T-helper 1 cell (primary cell): ENCODE measurements at places on chromosomes 11 and 22.

- DNase-seq = no peak
These were observed 936.2 kb upstream of the CHORDC1 start for GRCh38 chr11:91158891-91159537.

- no peak for DNase-seq
These were observed 5.9 kb downstream of the TP53AIP1 start for GRCh38 chr11:128936606-128937251.

- no peak for DNase-seq
These were observed 27.4 kb downstream of the ZNF214 start for GRCh38 chr11:6992457-6993417.

- peak; percentile 24 for DNase-seq
These were observed 12.0 kb downstream of the UPK3A start for GRCh38 chr22:45296628-45297297.

GRCh38 chr11:78000193-78000592, 5.7 kb upstream of the INTS4 start:
- no peak for DNase-seq

- DNase-seq = no peak
These were observed 26.9 kb downstream of the B3GAT1 start for GRCh38 chr11:134385171-134385570.

DNA sequence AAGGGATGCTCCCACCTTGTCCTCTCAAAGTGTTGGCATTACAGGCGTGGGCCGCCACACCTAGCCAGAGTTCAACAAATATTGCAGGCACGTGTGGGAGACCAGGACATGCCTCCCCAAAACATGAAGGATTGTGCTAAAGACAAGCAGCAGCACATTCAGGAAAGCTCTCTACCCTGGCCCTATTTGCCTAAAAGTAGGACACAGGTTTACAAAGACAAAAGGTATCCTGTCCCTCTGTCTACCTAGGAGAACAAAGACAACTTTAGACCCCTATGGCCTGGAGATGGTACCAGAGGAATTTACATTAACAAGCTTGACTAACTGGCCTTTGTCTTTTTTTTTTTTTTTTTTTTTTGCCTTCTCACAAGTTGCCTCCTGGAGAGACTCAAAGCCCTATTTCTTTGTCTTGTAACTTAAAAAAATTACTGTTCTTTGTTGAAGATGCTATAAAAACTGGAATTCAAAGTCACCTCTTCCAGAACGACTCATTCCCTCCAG, 859 bp upstream of the ACCS start:
- no peak for DNase-seq

DNA sequence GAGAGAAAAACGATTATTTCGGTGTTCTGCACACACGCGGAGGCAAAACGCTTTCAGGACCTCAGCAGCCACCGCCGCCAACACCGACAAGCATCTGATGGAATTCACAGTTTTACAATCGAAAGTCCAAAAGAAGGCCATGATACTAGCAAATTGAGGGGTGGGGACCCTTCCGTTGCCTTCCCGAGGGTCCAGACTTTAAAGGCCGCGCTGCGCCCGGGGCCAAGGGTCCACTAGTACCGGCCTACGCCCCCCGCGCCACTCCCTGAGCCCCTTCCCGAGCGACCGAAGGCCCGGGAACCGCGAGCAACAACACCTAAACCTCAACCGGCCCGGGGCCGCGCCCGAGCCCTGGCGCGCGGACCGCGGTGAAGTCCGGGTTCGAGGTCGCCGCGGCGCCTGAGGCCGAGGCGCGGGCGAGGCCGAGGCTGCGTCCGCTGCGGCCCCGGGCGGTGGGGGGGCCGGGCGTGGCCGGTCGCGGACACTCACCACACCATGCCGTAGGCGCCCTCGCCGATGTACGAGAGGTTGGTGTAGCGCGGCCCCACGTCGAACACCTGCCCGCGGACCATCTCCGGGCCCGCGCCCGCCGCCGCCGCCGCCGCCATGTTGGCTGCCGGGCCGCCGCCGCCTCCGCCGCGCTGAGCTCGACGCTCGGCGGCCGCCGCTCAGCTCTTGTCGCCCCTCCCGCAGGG, 465 bp downstream of the MAPK1 start:
- DNase-seq = peak; percentile 20

- no peak for DNase-seq
These were observed 121.2 kb downstream of the C11orf58 start for GRCh38 chr11:16859651-16860050.

DNA sequence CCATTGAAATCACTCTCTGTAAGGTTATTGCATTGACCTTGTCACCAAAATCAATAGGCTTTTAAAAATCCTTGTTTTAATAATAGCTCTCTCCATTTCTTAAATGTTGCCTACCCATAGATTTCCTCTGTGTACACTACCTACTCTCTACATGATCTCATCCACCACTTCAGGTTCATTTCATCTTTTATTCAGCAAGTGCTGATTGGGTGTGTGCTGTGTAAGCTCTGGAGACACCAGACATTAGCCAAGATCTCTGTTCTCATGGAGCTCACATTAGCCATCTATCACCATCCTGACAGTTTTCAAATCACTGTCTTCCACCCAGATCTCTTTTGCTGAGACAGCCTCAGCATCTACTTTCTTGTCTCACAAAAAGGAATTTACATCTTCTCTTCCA, 4.4 kb upstream of the MS4A10 start:
- DNase-seq = no peak

DNA sequence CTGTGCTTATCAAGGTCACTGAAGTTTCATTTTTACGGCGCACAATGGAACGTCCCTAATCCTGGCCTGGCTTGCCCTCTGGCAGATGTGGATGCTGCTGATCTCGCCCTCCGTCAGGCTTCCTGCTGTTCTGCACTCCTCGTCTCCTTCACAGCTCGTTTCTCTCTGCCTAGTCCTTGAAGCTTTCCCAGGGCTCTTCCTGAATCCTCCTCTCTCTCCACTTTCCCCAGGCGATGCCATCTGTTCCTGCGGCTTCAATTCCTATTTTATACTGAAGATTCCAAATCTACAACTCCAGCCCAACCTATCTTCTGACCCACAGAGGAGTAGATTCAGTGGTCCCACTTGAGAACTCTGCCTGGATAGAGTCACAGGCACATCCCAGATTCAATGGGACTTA, 14.2 kb downstream of the SLC22A8 start:
- DNase-seq = no peak

GRCh38 chr11:64447831-64448598, 89.1 kb downstream of the RPS6KA4 start:
- no peak for DNase-seq

DNA sequence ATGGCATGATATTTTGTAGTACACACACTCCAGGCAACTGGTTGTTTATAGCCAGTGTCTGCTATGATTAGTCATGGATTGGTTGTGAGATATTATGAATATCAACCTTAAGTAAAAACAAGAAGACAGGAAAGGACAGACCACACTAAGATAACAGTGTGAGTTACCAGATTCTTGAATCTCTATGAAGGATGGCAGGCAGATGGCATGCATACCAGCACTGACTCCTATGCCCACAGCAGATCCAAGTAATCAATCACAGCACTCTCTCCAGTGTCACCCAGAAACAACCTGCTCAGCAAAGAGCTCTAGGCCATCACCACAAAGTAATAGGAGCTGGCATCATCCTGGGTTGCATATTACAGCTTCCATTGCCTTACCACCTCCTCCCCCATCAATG, 116.6 kb downstream of the GALNT18 start:
- DNase-seq = no peak

GRCh38 chr11:116073854-116074837, 569.9 kb upstream of the CADM1 start:
- no peak for DNase-seq

DNA sequence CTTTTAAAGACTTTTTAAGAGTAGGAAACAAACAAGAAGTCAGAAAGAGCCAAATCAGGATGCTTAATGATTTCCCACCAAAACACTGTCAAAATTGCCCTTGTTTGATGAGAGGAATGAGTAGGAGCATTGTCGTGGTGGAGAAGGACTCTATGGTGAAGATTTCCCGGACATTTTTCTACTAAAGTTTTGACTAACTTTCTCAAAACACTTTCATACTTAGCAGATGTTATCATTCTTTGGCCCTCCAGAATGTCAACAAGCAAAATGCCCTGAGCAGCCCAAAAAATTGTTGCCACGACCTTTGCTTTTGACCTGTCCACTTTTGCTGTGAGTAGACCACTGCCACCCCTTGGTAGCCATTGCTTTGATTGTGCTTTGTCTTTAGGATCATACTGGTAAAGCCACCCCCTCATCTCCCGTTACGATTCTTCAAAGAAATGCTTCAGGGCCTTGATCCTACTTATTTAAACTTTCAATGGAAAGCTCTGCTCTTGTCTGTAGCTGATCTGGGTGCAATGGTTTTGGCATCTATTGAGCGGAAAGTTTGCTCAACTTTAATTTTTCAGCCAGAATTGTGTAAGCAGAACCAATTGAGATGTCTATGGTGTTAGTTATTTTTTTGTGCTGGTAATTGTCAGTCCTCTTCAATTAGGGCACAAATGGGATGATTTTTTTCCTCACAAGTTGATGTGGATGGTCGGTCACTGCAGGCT, 67.2 kb downstream of the ADM start:
- DNase-seq = no peak

- DNase-seq = no peak
These were observed 85.1 kb downstream of the DEPDC5 start for GRCh38 chr22:31838917-31839316.

DNA sequence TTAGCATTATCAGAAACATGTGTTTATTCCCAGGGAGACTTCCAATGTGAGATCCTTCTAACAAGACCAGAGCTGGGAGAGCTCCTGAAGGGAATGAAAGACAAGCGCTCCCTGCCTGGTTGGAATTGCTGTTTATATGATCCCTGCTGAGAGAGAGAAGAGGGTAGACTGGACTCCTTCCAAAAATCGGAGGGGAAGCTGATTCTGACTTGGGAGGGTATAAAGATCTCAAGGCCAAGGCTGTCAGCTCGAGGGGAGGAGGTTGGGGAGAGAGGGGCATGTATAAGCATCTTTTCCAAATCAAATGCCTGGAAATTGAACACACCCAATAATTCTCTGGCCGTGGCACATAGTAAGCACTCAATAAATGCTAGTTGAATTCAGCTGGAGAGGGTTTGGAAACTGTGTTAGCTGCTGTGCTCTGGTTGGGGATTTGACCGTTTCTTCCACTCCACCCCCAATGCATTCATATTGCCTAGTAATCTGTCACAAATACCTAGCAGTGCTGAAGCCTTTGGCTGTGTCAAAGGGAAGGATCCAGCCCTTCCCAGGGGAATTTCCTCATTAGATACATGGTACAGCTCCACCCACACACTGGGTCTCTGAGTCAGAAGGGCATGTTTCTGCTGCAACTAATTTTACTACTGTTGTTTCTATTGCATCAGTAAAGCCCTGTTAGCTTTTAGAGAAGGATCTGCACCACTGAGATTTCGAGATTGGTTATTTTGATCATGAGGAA, 61.5 kb downstream of the CACNG2 start:
- no peak for DNase-seq

GRCh38 chr11:41660585-41660984, 201.1 kb upstream of the LRRC4C start:
- DNase-seq = no peak

DNA sequence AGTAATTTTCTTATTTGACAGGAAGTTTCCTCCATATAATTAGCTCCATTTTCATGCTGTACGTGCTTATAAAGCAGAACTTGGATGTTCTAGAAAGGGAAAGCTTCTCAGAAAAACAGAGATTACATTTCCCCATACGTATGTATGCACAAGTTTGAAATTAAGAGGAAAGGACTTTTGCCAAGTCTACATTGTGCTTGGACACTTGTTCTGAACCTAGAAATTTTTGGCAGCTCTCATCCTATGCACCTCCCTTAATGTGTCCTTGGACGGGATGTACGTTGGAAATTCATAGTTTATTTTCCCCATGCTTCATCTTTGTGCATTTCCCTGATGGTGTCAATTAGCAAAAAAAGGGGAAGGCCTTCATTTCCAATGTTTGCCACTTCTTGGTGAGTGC, 322.7 kb downstream of the BLID start:
- DNase-seq = no peak

- no peak for DNase-seq
These were observed 22.6 kb upstream of the IRAG1 start for GRCh38 chr11:10716122-10716521.

DNA sequence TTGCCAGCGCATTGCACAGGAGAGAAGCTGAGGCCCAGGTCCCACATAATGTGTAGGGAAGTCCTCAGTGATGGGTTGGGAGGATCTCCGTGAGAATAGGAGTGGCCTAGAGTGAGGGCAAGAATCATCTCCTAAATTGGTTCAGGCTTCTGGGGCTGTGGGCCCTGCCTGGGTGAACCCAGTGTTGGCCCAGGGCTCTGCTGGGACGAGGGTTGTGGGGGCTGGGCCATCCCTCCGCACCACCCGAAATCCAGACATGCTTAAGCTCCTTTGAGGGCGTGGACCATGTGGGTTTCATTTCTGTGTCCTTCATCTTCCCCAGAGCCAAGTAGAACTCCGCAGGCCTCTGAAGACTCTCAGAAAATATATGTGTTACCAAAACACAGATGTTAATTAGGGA, 3.7 kb downstream of the MICALL1 start:
- no peak for DNase-seq

- DNase-seq = no peak
These were observed 32.6 kb upstream of the PRAME start for GRCh38 chr22:22591348-22592299.

DNA sequence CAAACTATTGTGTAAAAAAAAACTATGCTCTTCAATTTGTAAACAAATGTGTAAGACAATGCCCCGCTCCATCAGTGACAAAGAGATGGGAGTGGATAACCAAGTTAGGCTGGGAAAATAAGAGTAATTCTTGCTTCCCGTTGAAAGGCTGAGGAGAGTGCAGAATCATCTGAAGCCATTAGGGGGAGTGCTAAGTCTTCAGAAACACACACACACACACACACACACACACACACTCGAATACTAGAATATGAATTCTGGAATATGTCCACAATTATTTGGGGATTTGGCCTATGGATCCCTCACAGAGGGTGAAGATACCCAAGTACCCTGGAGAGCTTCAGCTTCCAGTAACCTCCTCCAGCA, 27.8 kb upstream of the ROBO3 start:
- no peak for DNase-seq
